Foreskin keratinocyte (primary cell): ENCODE measurements at places on chromosomes 11 and 22. TPM values are rescaled to one million over a fixed set of nuclear protein-coding genes. Genes with fewer than 3 reads are reported as not detected.

B3GAT1 gene
- 0.03 and 0.09 TPM in 2 replicates for polyA plus RNA-seq

MFRP gene
- polyA plus RNA-seq: not detected in 2 replicates

BTG4 gene
- 0.10 TPM in 1 of 2 replicates, not detected in the other for polyA plus RNA-seq

OR5AS1 gene
- polyA plus RNA-seq: not detected in 2 replicates

CDC42BPG gene
- polyA plus RNA-seq: 4.7 and 5.3 TPM in 2 replicates

NPTXR gene
- 0.03 and 0.06 TPM in 2 replicates for polyA plus RNA-seq

DKK3 gene
- 197 and 257 TPM in 2 replicates for polyA plus RNA-seq

CCDC89 gene
- 0.18 and 0.22 TPM in 2 replicates for polyA plus RNA-seq

SUSD2 gene
- polyA plus RNA-seq: 0.04 TPM in 1 of 2 replicates, not detected in the other

UBQLN3 gene
- polyA plus RNA-seq: not detected in 2 replicates

NNMT gene
- polyA plus RNA-seq: not detected in 2 replicates

NXPE4 gene
- not detected in 2 replicates for polyA plus RNA-seq

OR10D3 gene
- polyA plus RNA-seq: not detected in 2 replicates

APOBEC3B gene
- polyA plus RNA-seq: 1.4 and 3.4 TPM in 2 replicates

C11orf87 gene
- not detected in 2 replicates for polyA plus RNA-seq

CASP4 gene
- 67.5 and 70.3 TPM in 2 replicates for polyA plus RNA-seq

FREY1 gene
- 0.11 TPM in 2 replicates for polyA plus RNA-seq

SAA2 gene
- polyA plus RNA-seq: 0.26 and 0.72 TPM in 2 replicates

HEPHL1 gene
- 16.6 and 28.2 TPM in 2 replicates for polyA plus RNA-seq

RIMBP3B gene
- 0.01 and 0.03 TPM in 2 replicates for polyA plus RNA-seq

OR51E2 gene
- not detected in 2 replicates for polyA plus RNA-seq

TNKS1BP1 gene
- 135 and 154 TPM in 2 replicates for polyA plus RNA-seq

GRK3 gene
- 2.9 and 4.4 TPM in 2 replicates for polyA plus RNA-seq

CDKN1C gene
- polyA plus RNA-seq: 2.6 and 2.8 TPM in 2 replicates

ALDH3B1 gene
- 0.03 TPM in 1 of 2 replicates, not detected in the other for polyA plus RNA-seq

C11orf42 gene
- polyA plus RNA-seq: not detected in 2 replicates

GTF2H1 gene
- 17.1 and 23.5 TPM in 2 replicates for polyA plus RNA-seq

APOL4 gene
- polyA plus RNA-seq: not detected in 2 replicates

MYO18B gene
- not detected in 2 replicates for polyA plus RNA-seq

LSP1 gene
- polyA plus RNA-seq: 1.3 and 1.7 TPM in 2 replicates

MS4A4A gene
- not detected in 2 replicates for polyA plus RNA-seq

BIRC2 gene
- 25.8 and 27.1 TPM in 2 replicates for polyA plus RNA-seq

SCGB1D4 gene
- polyA plus RNA-seq: not detected in 2 replicates

SCN3B gene
- 0.01 TPM in 2 replicates for polyA plus RNA-seq

PIWIL4 gene
- polyA plus RNA-seq: 0.20 and 0.21 TPM in 2 replicates

OR52N2 gene
- not detected in 2 replicates for polyA plus RNA-seq

DGCR6 gene
- polyA plus RNA-seq: 0.42 and 0.87 TPM in 2 replicates
